Stimulated activated CD4-positive, alpha-beta T cell treated with anti-CD3 and anti-CD28 coated beads, Interleukin-1b, Interleukin-23, amount 100 ng/mL, for 1 hour (primary cell): ENCODE measurements at places on chromosomes 12 and 14.

DNA sequence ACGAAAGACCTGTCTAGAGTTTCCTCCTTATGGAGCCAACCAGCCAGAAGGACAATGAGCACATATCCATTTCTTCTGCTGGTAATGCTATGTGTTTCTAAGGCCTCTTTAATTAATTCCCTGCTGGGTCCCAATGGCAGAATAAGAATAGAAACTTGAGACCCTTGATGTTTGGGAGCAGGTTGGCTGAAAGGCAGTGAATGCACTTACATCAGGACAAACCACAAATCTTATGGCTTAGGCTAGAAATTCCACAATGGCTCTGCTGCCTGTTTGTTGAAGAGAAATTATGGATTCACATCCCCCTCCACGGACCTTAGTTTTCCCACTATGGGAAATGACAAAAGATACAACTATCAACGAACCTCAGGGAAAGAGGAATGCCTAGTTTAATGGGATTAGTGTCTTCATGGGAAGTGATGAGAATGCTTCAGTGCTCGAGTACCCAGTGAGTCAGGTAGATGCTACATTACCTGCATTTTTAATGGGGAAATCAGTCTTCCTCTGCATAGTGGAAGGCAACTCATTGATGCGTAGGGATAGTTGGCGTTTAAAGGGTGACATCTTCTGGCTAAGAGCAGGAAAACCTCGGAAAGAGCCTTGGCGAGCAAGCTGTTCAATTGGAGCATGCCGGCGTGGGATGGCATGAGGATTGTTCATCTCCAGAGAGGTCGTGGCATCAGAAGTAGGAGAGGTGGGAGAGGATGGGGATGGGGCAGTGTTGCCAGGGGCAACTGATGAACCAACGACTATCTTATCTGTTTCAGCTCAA, 46.5 kb downstream of the PAPLN start:
- DNase-seq, result no peak

DNA sequence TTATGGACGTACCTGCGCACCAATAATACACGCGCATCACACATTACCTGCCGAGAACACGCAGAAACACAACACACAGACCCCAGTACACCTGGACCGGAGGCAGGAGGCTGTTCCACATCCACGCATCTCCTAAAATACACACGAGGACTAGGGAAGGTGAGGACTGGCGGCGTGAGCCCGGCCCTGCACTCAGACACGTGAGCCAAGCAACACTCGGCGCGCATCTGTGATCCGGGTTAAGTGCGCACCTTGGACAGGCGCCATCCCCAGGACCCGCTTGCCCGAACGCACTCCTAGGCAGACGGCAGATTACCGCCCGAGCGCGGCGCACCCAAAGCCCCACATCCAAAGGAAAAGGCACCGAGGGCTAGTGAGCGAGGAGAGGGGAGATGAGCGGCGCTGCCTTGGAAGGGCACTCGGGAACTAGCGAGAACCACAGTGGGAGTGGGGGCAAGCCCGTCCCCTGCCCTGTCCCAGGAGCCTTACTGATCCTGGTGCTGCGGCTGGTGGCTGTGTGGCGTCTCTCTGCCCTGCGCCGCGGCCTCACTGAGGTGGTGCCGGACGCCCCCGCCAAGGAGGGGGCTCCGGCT, 417 bp downstream of the GLS2 start:
- DNase-seq, result no peak

- no peak for DNase-seq
Observed at GRCh38 chr12:129185855-129186254, 332.6 kb downstream of the GLT1D1 start.

DNA sequence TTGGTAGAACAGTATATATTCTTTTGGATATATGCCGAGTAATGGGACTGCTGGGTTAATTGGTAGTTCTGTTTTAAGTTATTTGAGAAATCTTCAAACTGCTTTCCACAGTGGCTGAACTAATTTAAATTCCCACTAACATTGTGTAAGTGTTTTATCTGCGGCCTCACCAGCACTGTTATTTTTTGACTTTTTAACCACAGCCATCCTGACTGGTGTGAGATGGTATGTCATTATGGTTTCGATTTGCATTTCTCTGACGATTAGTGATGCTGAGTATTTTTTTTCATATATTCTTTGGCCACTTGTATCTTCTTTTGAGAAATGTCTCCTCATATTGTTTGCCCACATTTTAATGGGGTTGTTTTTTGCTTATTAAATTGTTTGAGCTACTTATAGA, 357.4 kb downstream of the C12orf50 start:
- DNase-seq, result no peak

DNA sequence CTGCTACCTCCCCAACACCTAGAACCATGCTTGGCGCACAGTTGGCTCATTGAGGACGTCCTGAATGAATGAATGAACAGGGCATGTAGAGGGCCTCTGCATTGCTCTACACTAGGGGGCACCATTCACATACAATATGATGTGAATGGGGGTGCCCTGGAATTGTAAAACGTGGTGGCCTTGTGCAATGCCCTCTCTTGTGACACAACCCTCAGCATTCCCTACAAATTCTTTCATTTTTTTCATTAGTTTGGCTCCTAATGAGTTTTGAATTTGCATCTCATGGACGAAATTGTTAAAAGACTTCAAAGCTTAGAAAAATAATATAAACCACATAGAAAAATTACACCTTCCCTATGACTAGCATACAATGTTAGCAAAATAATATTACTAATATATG, 2.3 kb upstream of the DIO2 start:
- no peak for DNase-seq

DNA sequence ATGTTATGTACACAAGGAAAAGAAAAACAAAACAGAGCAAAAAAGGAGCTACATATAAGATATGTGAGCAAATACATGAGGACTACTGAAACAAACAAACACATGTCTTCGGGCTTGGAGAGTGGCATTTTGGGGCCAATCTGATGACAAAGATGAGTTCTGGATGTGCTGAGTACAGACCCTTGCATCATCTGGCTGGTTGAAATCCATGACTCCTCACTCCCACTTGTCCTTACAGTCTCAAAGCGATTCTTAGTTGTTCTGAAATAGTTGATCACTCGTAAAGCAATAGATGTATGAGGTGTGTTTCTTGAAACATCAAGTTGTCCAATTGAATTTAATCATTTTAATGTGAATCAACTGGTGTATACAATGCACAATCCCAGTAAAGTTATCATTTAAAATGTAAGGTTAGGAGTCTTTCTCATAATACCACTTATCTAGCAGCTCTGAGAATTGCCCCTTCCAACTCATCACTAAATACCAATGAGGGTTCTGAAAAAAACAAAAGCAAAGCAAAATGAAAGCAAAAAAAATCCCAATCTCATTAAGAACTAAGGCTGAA, 136.9 kb downstream of the ITPR2 start:
- no peak for DNase-seq

DNA sequence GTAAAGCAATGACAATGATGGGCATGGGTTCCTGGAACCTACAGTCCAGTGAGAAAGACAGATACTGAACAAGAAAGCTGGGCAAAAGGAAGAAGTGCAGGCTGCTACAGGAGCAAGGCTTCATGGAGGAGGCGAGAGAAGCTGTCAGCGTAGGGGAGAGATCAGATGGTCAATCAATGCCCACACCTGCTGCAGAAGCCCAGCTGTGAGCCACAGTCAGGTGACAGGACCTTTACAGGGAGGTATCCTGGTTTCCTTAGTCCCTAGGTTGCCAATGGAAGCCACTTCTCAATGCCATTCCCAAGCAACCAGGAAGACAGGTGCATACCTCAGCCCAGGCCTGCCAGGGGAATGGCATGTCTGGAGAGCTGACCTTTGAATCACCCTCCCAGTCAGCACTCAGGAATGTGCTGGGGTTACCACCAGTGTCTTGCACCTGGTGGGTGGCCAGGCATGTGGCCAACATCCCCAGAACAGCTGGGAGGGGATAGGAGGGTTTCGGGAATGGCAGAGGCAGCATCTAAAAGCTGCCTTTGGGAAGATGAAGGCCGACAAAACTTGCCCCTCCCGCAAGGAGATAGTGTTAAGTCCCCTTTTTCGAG, 170.3 kb downstream of the TTC7B start:
- DNase-seq, result no peak

DNA sequence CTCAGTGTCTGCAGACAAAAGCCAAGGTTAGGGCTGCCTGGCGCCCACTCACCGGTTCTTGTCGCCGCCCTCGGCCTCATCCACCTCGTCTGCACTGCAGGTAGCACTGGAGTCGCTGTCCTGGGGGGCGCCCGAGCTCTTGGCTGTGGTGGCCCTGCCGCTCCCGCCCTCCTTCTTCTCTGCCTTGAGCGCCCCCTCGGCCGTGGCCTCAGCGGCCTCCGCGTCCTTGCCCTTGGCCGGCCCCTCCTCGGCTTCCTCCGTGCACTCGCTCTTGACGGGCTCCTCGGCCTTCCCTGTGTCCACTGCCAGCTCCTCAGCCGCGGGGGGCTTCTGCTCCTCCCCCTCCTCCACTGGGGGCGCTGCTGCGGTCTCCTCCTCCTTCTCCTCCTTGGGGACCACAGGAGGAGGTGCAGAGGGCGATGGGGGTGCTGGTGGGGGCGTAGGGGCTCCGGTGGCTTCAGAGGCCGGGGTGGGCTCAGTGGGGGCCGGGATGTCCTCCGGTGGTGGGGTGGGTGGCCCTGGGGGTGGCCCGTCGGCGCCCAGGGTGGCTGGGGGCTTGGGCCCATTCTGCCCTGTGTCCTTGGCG, 77.2 kb downstream of the RFLNA start:
- DNase-seq, result no peak

DNA sequence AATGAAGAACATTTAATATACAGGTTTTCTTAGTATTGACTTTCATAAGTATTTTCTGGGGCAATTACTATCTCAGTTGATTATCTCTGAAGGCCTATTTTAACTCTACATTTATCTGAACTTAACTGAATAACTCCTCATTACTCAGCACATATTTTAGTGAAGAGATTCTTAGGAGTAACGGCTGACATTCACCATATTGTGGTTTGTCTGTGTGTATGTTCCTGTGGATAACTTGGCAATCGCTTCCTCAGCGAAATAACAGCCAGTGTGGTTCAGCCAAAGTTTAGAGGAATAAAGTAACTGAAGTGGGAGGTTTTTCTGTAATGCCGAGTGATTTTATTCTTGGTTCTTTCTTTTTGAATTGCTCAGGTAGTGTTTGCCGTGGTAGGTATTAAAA, 168.0 kb downstream of the RAD51B start:
- no peak for DNase-seq

DNA sequence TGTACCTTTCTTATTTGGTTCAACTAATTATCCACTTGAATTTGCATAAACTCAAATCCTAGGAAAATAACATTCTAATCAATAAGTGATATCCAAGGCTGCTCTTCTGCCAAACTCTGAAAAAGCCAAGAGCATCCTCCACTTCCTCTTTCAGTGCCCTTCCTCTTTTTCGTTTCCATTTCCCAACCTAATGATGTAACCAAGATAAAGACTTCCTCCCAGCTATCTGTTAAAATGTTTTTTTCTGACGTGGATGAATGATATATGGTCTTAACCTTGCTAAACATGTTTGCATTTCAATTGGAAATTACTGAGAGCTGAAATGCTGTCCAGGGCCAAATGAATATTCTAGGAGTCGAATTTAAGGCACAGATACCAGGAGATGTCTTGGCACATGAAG, 459.5 kb upstream of the PDE3A start:
- DNase-seq, result no peak

DNA sequence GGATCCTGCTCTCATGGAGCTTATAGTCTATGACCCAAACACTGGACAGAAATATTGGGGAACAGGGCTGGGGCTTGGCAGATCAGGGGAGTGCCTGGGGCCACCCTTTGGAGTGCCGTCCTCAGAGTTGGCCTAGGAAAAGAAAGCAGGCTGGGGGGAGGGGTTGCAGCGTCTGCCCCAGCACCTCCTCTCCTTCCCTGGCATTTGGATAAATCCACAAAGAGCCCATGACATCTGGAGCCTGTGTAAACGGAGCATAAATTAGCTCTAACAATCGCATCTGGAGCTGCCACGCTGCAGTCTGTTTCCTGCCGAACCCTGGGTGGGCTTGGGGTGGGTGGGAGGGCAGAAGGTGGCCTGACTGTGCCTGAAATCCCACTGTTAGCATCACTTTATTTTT, 63.8 kb downstream of the MVK start:
- no peak for DNase-seq

GRCh38 chr14:71563492-71564153, 368.6 kb upstream of the RGS6 start:
- no peak for DNase-seq

- no peak for DNase-seq
Observed at GRCh38 chr14:26992403-26993115, 394.7 kb upstream of the NOVA1 start.

DNA sequence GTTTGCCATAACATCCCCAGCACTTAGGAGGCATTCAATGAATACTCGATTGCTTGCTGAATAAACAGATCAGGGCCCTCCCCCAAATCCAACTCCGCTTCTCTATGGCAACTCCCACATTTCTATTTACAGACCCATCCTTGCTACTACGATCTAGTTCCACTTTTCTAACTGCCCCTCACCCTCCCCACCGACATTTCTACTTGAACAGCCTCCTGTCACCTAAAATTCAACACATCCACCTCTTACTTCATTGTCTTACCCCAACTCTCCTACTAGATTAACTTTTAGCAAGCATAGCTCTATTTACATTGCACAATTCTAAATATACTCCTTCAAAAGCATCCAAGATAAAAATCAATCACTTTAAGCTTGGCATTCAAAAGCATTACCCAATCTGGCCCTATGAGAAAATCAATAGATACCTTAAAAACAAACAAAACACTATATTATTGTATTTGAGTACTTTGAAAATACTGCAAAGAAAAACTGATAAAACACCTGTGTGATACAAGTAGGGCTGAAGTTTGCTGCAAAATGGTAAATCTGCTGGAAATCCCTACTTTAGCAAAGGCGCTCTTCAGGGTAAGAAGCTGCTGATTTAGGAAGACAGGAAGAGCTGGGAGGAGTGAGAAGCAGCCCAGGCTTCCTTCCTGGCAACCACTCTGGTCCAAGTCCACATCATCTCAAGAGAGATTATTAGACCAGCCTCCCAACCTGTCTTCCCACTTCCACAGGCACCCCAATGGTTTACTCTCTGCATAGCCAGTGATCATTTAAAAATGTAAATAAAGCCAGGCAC, 96.4 kb downstream of the HECTD4 start:
- DNase-seq, result no peak

DNA sequence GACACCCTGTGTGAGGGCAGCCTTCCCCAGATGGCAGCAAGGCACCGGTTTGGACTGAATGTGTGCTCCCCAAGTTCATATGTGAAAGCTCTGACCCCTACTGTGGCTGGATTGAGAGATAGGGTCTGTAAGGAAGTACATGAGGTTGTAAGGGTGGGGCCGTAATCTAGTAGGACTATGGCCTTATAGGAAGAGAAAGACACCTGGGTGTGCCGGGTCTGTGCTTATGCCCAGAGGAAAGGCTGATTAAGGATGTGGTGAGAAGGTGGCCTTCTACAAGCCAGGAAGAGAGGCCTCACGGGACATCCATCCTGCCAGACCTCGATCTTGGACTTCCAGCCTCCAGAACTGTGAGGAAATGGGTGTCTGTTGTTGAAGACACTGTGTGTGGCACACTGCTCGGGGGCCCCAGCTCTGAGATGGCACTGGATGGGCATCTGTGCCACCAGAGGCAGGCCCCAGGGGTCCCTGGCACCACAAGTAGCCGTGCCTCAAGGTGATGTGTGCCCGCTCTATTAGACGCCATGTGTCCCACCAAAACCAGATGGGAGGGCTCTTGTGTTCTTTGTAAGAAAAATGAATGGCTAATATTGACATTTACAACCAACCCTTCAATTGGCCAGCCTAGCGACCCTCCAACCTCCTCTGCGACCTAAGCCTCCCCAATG, 22.0 kb downstream of the FGF6 start:
- DNase-seq, result no peak
